ENCODE measurements at places on chromosomes 5 and 9.
A peak's percentile ranks its signal among the peaks of the same experiment; 100 is the strongest.

DNA sequence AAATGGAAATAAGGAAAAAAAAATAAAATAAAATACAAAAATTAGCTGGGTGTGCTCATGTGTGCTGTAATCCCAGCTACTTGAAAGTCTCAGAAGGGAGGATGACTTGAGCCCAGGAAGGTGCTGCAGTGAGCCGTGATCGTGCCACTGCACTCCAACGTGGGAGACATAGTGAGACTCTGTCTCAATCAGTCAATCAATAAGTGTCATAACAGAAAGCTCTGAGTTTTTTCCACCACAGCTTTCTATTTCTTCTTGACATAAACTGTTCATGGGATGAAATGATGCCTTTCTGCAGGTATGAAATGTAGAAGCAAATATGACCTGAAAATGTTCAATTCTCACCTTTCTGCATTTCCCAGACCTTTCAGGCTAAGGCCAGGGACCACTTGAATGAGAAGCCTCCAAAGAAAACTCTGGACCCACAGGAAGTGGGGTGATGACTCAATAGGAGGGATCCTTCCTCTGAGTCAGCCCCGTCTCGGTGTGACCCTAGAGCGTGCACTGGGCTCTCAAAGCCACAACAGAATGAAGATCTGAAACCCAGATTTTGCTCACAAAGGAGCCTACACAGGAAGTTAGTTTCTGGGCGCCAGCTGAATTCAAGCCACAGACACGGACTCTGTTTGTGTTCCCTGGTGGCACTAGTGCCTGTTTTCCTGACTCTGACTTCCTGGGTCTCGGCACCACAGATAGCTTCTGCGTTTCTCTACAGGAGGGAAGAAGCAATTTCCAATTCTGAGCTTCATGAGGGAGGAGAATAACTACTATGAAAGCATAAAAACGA lies 62.0 kb downstream of the ANKH start:
- DNase-seq: peak; percentile 91

- DNase-seq: no peak
Observed at GRCh38 chr5:116225281-116225922, 140.6 kb downstream of the COMMD10 start.

DNA sequence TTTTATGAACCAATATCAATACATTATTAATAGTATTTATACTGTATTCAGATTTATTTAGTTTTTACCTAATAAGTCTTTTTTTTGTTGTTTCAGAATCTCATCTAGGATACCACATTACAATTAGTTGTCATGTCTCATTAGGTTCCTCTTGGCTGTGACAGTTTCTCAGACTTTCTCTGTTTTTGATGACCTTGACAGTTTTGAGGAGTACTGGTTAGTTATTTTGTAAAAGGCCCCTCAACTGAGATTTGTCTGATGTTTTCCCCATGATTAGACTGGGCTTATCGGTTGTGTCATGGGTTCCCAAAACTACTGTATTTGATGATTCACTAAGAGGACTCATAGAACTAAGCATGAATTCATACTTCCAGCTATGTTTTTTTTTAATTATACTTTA lies 56.3 kb downstream of the RNF180 start:
- no peak for DNase-seq

DNA sequence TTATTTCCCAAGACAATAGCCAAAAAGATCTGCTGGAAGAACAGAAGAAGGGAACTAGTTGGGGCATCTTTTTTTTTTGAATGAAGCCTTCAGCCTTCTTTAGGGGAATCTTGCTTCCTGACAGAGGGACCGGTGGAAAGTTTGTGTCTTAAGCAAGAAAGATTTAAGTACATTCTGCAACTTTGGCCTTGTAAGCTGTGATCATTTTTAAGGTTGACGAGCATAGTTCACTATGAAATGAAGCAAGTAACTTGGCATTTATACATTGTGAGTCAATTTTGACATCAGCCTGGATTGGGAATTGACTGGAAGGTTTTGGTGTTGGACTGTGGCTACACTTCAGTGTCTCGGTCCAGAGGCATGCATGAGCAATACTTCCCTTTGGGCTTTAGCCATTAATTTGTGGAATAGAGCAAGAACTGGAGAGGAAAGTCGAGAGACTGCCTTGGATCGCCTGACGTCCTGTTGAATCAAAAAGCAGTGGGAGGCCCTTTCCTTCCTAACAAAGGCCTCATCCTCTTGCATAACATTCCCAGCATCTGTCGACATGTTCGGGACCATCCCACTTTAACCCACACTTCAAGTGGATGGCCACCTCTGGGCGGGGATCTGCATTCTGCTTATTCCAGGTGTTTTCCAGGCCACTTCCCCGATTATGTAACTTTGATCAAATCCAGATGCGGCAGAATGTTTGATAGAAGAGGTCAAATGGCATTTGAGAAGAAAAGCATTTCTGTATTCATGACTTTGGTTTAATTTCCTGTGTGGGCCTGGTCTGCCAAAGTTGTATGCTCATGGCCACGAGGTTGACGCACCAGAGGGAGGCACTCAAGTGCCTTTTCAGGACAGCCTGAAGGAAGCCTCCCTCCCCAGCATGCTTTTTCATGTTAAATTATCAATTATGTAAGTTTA lies 12.5 kb downstream of the ABL1 start:
- DNase-seq: peak; percentile 94

DNA sequence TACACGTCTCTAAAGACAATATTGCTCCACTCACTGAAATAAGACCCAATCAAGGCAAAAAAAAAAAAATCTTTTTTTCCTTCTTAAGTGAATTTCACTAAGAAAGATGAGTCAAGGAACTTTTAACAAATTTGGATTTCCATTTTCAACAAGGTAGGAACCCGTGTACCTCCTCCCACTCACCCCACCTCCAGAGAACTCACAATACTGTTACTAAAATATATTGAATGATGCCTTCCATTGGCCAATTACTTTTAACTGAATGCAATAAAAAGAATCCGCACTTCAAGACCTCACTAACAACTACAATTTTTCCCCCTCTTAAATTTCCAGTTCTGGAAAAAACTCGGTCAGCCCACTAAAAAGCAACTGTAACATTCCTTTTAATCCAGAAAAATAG lies 50.7 kb downstream of the FBXW11 start:
- DNase-seq: no peak
